ENCODE measurements at places on chromosomes 1 and 21.

- DNase-seq: no peak
These were observed 16.6 kb upstream of the LRRC3 start for GRCh38 chr21:44438531-44439210.

DNA sequence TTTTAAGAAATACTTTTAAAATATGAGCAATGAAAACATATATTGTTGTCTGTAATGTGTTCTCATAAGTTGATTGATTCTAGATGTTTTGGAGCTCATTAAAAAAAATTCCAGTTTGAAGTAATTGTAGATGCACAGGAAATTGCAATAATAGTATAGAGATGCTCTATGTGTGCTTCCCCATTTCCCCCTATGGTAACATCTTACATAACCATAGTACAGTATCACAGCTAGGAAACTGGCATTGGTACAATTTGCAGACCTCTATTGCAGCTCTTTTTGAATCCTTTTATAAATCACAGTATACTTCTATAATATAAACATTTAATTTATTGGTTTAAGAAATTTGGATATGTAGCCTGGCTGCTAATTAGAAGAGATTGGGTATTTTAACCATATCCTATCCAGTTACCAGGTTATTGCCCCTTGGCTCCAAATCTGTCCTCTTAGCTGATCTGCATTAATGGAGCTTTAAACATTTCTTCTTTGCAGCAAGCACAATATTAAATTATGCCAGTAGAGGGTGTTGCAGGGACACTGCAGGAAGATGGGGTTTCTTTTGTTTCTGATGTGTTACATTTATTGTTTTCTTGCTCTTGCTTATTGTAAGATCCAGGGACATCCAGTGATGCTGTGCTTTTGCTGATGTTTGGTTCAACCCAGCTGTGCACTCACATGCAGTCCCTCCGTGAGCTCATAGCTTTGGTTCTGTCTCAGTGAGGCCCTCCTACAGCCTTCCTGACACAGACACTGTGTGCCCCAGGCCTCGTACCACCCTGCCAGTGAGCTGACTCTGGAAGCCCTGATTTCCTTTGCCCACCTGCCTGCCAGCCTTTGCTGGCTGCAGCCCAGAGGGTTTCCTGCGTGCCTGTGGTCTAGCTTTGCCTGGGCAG, 103.3 kb downstream of the RABGAP1L start:
- no peak for DNase-seq

DNA sequence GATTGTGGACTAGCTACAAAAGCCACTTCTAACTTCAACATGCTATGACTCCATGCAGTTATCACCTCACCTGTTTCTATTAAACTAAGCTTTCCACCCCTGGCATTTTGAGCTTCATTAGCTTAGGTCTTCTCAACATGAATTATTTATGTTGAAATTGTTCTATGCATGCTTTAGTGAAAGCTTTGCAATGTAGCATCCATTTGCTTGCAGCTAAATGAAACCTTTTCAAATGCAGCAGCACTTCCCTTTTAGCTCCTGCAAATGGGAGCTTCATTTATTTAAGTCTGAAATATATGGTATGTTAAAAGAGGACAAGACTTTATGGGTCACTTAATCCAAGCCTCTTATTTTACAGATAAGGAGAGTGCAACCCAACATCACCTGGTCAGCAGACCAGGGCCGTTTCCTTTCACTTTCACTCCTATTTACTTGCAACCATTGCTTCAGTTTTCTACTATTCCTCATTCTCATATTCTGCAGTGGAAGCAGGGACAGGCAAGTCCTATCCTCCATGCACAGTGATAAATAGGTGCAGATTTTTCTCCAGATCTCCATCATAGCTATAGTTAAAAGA, 56.4 kb upstream of the SAMSN1 start:
- no peak for DNase-seq

- no peak for DNase-seq
These were observed 572 bp downstream of the LPGAT1 start for GRCh38 chr1:211830055-211830327.

- no peak for DNase-seq
These were observed 45.4 kb downstream of the YARS1 start for GRCh38 chr1:32771561-32772280.

- DNase-seq: no peak
These were observed 92.3 kb upstream of the CHODL start for GRCh38 chr21:18152371-18152770.

DNA sequence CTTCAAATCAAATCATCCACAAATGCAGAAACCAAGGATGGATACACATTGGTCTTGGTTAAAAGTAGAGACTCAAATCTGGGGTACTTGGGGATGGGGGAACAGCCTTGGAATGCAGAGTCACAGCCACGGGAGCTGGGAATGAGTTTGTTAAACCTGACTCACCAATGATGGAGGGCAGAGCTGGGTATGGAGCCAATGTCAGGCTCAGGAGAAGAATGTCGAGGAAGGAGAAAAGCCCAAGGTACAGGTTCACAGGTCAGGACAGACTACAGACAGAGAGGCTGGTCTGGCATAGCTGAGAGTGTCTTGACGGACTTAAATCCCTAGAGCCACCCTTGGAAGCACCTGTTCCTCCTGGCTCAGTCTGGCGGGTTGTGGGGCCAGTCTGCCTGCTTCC, 237.6 kb downstream of the NTNG1 start:
- DNase-seq: no peak

DNA sequence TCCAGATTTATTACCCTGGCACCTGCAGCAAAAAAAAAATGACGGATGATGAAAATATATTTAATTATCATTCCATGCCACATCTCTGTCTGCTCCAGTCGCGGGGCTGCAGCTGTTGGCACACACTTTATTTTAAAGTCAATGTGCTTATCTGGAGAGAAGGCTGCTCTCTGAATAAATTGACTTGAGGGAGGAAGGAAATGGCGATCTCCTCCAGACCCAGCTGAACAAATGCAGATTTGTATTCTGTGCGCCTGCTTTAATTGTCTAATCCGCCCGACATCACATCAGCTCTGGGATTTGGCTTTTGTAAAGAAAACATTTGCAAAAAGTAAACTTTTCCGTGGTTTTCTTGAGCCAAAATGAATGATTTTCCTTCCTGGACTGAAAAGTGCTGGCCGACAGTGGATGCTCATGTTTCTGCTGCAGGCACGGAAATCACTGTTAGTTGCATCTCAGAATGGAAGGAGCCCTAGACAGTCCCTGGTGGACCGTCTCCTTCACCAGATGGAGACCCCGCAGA, 150.2 kb downstream of the CAMTA1 start:
- no peak for DNase-seq

- DNase-seq: no peak
These were observed 694 bp downstream of the ZBTB7B start for GRCh38 chr1:155003227-155003765.

GRCh38 chr1:53560581-53561502, 101.6 kb downstream of the DMRTB1 start:
- DNase-seq: no peak

DNA sequence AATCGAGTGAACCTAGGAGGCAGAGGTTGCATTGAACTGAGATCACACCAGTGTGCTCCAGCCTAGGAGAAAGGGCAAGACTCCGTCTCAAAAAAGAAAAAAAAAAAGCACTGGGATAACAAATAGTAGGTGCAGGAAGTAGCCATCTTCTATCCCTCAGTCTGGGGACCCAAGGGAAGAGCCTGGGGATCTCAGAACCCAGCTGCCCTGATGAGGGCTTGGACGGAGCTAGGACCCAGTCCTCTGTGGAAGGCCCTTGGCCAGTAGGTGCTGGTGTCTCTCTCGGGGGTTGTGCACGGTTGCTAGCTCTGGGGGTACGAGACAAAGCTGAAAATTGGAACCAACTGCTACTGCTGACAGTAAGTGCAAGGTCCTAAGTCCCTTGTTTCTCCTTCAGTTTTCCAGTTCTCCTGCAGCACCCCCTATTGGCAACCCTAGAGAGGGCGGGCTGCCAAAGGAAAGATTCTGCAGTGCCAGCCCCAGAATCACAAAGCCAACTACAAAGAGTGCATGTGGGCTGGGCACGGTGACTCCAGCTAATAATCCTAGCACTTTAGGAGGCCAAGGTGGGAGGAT, 57.6 kb upstream of the KIF1B start:
- peak; percentile 29 for DNase-seq

- no peak for DNase-seq
These were observed 86.2 kb downstream of the EIF4G3 start for GRCh38 chr1:21090463-21090862.

GRCh38 chr1:70264839-70265238, 43.7 kb downstream of the SRSF11 start:
- no peak for DNase-seq

GRCh38 chr1:45686015-45686287, 382 bp downstream of the GPBP1L1 start:
- no peak for DNase-seq

DNA sequence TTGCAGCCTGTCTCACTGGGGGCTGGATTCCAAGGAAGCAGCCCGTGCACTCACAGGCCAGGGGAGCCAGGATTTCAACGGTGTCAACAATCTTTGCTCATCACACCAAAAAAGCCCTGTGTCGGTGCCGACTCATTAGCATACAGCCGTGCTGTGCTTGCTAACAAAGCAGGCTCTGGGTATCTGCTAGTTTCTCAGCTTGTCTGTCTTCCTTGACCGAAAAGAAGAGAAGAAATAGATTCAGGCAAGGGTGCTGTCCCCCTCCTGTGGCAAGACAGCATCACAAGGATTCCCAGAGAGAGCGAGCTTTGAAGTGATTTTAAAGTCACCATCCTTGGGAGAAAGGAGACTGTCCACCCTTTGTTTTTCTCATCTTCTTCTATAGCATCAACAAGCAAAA, 214.7 kb downstream of the SDCCAG8 start:
- DNase-seq: no peak

- no peak for DNase-seq
These were observed 682.4 kb upstream of the ADAMTS5 start for GRCh38 chr21:27649323-27649722.

- no peak for DNase-seq
These were observed 59.9 kb downstream of the JAK1 start for GRCh38 chr1:64906447-64906846.

- DNase-seq: peak; percentile 18
These were observed at the start of gene ACTN2 for GRCh38 chr1:236685917-236686814. Gene ACTN2 (plus strand): TSS chr1:236686499. CDS start chr1:236686674, 175 bp downstream.

DNA sequence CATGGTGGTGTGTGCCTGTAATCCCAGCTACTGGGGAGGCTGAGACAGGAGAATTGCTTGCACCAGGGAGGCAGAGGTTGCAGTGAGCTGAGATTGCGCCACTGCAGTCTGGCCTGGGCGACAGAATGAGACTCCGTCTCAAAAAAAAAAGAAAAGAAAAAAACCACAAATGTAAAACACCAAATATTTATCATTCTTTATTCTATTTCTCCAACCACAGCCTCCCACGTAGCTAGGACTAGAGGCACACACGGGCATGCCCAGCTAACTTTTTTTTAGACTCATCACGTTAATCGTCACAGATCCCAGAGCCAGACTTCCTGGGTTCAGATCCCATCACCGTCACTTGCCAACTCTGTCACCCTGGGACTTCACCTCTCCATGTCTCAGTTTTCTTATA, 13.5 kb downstream of the DNAJC16 start:
- DNase-seq: no peak

DNA sequence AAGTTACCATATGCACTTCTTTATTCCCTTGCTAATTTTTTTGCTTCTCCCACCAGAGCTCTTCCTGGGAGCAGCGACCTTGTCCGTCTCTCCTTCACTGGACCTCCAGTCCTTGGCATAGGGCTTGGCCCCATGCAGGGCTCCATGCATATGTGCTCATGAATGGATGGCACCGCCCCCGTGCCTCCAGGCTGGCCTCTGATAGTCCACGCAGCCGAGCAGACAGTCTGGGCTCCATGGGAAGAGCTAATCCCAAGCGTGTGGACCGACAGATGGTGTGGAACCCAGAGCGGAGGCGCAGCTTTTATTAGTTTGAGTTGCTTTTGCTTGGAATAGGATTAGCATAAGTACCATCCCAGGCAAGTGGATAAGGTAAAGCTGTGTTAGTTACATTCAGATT, 41.8 kb downstream of the CDCP2 start:
- no peak for DNase-seq

DNA sequence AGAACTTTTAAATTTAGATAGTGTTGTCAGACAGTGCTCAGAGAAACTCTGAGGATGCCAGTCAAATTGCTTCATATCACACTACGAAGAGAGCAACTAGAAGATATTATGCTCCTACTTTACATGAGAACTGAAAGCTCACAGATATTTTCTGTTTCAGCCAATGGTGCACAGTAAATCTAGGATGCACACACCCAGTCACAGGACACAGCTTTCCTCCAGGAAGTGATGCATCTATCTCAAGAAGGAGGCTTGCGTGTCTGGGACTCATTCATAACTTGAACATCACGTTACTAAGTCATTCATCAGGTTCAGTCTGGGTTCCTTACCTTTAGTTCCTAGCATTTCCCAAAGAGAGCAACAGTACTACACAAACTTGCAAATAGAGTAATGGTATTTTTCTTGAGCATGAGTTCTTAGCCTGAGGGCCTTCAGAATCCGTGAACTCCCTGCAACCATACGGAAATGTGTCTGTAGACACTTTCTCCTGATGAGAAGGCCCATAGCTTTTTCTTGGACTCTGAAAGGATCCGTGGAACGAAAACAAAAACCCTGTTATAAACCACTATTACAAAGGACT, 12.2 kb downstream of the ZNF697 start:
- no peak for DNase-seq

GRCh38 chr21:38957575-38958322, 152.0 kb downstream of the ETS2 start:
- no peak for DNase-seq

DNA sequence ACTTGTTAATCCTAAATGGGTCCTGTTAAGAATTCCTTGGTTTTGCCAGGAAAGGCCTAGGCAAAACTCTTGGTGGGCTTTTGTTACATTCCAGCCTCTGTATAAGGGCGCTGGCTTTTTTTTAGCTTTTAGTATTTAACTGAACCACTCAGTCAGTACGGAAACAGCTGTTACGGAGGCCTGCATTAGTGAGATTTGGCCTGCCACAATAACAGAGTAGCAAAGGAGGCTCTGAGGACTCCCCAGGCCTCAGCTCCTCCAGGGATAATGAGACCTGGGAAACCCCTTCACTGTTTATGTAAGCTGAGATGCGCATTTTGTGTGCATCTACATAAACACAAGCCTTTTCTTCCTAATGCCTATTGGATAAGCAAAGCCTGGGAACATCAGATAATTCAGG, 210.2 kb downstream of the APP start:
- peak; percentile 7 for DNase-seq

DNA sequence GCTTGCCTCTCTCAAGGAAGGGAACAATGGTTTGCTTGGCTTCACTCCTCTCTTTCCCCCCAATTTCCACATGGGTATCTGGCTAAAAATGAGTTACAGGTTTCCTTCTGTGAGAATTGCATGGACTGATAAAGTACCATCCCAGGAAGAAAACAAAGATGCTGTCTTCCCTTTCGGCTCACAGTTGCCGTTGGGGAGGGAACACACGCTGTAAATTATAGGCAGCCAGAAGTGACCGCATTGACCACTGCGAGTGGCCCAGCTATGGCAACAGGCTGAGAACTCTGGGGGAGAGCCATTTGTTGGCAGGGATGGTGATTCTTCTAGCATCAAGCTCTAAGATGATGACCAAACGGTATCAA, 2.9 kb downstream of the RUNX1 start:
- DNase-seq: no peak

All from iPS DF 6.9 (cell line).